ENCODE measurements at places on chromosomes 4 and X.

DNA sequence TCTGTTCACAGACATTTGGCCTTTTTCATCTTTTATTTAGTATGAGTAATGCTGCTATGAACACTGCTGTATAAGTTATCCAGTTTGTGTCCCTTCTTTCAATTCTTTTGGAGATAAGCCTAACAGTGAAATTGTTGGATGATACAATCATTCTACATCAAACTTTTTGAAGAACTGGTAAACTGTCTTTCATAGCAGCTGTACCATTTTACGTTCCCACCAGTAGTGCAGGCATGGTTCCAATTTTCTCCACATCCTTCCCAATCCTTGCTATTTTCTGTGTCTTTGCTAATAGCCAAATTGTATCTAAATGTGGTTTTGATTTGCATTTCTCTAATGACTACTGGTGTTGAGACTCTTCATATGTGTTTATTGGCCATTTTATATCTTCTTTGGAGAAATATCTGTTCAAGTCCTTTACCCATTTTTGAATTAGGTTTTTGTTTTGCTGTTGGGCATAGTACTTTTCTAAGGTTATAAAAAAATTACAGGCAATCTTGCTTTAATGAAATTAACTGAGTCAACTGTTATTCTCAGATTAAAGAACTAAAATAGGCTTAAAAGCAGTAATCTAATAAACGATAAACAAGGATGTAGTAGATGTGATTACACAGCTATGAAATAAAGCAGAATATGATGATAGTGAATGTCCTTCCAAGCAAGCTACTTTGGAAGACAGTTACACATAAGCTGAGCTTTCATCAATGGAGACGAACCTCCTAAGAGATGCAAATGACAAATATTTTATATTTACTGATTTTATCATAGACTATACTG, 57.2 kb downstream of the FBXW7 start:
- DNase-seq, result no peak

DNA sequence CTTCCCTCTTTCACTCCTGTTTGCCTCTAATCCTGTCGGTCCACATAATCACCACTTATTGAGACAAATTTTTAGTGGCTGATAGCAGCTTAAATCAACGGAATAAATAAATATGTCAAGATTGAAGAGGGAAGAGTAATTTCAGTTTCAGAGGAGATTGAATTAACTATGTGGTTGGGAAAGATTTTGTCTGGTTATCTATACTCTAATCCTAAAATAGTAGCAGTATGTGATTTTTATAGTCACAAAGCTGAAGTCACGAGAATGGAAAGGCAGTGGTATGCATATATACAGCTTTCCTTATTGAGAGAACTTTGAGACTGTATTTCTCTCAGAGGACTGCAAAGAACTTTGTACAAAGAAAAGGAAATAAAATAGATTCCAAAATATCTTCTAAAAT, 493.3 kb downstream of the FAT4 start:
- DNase-seq, result no peak

- no peak for DNase-seq
Observed at GRCh38 chr4:108396900-108397497, 223.4 kb upstream of the RPL34 start.

DNA sequence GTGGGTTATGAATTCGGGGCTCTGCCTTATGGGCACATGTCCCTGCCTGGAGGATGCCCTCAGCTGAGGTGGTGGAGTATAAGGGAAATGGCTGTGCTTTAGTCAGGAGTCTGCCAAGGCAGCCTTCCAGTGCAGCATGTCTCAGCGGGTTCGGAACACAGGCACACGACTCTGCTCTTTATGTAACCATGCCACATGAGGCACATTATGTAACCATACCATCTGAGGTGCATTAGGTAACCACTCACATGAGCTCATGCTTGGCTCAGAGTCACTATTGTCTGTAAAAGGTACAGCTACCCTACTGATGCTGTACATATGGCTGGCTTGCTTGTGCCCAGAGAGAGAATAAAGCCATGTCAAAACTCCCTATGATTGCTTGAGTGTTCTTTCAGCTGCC, 723.6 kb downstream of the TRAM1L1 start:
- DNase-seq, result no peak

DNA sequence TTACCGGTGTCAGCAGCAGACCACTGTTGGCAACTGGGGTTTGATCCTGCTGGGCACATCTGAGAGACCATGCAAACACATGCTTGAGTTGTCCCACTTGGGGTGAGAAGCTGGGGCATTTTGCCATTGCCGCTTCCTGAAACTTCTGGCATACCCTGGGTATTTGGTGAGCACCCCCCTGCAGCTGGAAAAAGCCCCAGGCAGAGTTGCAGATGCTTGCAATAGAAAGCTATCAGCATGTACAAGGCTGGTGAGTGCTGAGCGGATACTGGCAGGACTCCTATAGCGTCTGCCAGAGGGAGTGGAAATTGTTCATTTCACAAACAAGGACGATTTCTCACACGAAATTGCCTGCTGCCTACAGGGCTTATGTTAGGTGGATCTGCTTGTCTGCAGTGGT, 32.3 kb downstream of the SUPT20HL1 start:
- DNase-seq, result no peak

GRCh38 chr4:17702641-17703040, 78.8 kb downstream of the FAM184B start:
- DNase-seq, result no peak

GRCh38 chrX:131895807-131896206, 127.3 kb upstream of the STK26 start:
- no peak for DNase-seq

- DNase-seq, result no peak
Observed at GRCh38 chr4:156238171-156238570, 284.5 kb upstream of the CTSO start.

- no peak for DNase-seq
Observed at GRCh38 chr4:106056914-106057313, 161.6 kb downstream of the NPNT start.

- DNase-seq, result no peak
Observed at GRCh38 chr4:63529581-63530337, 879.5 kb downstream of the TECRL start.

- DNase-seq, result no peak
Observed at GRCh38 chrX:78643096-78643495, 16.0 kb downstream of the RTL3 start.

DNA sequence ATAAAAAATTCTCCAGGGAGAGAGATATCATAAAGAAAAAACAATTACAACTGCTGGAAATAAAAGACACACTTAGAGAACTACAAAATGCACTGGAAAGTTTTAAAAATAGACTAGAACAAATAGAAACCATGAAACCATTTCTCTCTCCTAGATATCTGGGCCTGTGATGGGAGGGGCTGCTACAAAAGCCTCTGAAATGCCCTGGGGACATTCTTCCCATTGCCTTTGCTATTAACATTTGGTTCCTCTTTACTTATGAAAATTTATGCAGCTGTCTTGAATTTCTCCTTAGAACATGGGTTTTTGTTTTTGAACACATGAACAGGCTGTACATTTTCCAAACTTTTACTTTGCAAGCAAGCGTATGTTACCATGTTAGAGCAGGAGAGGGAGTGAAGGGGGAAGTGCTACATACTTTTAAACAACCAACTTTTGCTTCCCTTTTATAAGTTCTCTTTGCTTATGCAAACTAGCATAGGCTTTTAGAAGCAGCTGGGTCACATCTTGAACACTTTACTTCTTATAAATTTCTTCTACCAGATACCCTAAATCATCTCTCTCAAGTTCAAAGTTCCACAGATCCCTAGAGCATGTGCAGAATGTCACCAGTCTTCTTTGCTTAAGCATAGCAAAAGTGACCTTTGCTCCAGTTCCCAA, 47.9 kb upstream of the PACRGL start:
- no peak for DNase-seq

- DNase-seq, result no peak
Observed at GRCh38 chr4:114281164-114281960, 301.9 kb upstream of the ARSJ start.

DNA sequence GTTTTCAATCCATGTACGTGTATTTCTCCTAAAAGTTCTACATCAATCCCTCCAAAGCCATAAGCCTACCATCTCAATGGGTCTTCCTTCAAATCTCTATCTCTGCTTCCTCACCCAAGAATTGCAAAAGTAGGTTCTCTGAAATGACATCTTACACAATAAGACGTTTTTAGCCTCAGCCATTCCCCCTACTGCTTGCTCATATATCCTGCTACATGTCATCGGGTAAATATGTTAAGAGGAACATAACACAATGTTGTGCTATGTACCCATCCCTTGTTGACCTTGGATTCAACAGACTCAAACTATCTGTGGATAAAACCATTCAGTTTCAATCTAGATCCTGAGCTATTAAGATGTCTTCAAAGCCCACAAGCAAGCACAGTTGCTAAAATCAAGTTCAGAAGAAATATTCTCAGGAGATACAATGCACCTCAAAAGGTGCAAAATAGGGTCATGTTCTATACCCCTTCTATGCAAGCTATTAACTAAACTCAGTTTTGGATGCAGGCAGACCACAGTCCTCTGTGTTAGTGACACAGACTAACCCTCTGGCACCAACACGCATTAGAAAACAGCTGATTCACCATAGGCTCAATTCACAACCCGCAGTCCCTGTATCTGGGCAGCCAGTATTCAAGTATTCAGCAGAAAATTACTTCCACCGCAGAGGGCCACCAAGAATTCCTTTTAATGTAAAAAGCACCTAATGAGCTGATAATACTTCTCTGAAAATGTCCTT, 56.8 kb downstream of the CD99L2 start:
- no peak for DNase-seq

DNA sequence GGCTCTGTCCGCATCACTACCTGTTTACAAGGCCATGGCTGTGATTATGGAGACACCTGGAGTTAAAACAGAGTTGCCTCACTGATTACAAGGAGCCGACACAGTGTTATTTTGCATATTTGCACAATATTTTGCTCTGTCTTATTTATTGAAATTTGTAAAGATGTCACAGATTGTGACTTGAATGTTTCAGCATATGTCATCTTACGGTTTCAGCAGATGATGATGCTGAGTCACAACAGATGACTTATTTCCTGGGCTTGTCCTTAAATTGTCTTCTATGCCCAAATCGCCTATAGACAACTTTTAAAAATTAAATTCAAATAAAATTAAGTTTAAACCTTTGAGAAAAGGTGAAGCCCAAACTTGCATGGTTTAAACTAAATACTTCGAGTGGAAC, 87.1 kb upstream of the INPP4B start:
- no peak for DNase-seq

- no peak for DNase-seq
Observed at GRCh38 chr4:171751538-171751937, 61.7 kb upstream of the GALNTL6 start.

Measured in left kidney (tissue), 8 donors.